ENCODE measurements at places on chromosomes 3 and 15.

- no peak for DNase-seq
Observed at GRCh38 chr3:166455744-166456143, 618.5 kb upstream of the BCHE start.

DNA sequence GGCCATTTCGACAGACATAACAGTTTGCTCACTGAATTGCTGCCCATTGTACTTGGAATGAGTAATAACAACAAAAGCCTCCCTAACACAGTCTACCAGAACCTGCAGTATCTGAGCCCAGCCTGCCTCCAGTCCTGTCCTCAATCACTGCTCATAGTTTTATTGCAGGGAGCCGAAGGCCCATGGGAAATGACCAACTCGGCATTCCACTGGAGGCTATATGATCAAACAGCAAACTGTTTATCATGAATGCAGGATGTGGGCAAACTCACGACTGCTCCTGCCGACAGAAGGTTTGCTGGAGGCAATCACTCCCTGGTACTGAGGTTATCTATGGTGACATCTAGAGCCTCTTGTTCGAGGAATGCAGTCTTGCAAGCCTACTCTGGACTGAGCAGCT, 46.3 kb downstream of the LSM3 start:
- DNase-seq: no peak

GRCh38 chr3:124879337-124879680, 7.9 kb downstream of the ITGB5 start:
- DNase-seq: no peak

GRCh38 chr3:134406331-134407238, 32.3 kb upstream of the AMOTL2 start:
- no peak for DNase-seq

DNA sequence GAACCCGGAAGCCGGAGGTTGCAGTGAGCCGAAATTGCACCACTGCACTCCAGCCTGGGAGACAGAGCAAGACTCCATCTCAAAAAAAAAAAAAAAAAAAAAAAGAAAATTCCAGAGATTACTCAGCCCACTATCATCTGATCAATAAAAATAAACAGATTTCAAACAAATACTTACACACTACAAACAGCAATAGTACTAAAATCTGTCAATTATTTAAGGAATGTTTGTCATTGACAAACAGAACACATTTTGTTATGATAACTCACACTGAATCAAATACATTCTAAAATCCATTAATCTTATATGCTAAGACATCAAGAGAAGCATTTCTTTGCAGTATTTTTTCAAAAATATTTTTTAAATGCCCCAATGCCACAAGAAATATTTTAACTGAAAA, 7.6 kb downstream of the MYO9A start:
- DNase-seq: no peak

- no peak for DNase-seq
Observed at GRCh38 chr3:71436337-71436736, 147.2 kb downstream of the FOXP1 start.

DNA sequence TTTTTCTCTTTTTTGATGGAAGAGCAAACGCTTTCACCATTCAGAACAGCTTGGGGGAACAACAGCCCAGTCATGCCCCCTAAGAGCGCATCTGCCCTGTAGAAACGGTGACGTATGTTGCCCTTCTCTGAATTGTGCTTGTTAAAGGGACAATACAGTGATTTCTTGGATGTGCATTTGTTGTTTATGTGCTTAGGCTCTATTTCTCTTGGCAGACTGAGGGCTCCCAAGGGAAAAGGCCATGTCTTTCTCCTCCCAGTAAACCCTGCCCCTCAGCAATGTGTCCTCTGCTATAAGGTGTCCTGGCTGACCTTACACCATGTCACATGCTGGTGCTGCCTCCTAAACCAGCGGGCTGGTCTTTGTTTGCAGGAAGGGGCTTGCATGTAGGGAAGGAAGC, 346.1 kb downstream of the EPHB1 start:
- no peak for DNase-seq

GRCh38 chr15:65411465-65412071, 11.2 kb downstream of the IGDCC4 start:
- DNase-seq: no peak

- no peak for DNase-seq
Observed at GRCh38 chr3:29583861-29584260, 303.0 kb downstream of the RBMS3 start.

GRCh38 chr3:23566499-23566898, 239.3 kb upstream of the UBE2E1 start:
- DNase-seq: no peak

DNA sequence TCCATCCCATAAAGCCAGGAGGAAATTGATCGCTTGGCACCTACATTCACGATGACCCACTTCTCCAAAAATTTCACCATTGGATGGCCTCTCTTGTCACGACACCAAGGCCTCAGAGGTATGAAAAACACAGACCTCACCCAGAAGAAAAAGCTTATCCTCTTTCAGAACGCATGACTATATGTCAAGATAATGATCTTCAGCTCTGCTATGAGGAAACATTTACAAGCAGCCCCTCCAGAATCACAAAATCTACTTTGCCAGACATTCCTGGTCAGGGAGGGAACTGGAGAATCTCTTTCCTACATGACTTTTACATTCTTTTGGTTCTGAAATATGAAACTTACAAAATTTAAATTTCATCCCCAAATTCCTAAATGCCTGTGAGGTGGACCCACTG, 122.7 kb downstream of the WNT5A start:
- DNase-seq: no peak

GRCh38 chr3:17322106-17322793, 420.2 kb downstream of the TBC1D5 start:
- no peak for DNase-seq

DNA sequence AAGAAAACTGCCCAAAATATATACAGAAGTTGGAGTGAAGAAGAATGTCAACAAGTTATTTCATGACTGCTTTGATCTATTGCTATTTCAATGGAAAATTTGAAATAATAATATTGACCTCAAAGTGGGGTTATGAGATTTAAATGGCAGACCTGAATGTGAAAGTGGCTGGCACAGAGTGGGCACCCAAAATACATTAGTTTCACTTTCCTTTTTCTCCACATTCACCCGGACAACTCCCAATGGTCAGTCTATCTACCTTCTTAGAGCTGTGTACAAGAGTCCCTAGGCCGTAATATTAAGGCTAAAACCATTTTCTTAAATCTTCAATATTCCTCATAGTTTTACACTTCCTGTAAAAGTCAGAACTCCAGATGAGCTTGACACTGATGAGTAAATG, 61.6 kb upstream of the ETV5 start:
- no peak for DNase-seq

DNA sequence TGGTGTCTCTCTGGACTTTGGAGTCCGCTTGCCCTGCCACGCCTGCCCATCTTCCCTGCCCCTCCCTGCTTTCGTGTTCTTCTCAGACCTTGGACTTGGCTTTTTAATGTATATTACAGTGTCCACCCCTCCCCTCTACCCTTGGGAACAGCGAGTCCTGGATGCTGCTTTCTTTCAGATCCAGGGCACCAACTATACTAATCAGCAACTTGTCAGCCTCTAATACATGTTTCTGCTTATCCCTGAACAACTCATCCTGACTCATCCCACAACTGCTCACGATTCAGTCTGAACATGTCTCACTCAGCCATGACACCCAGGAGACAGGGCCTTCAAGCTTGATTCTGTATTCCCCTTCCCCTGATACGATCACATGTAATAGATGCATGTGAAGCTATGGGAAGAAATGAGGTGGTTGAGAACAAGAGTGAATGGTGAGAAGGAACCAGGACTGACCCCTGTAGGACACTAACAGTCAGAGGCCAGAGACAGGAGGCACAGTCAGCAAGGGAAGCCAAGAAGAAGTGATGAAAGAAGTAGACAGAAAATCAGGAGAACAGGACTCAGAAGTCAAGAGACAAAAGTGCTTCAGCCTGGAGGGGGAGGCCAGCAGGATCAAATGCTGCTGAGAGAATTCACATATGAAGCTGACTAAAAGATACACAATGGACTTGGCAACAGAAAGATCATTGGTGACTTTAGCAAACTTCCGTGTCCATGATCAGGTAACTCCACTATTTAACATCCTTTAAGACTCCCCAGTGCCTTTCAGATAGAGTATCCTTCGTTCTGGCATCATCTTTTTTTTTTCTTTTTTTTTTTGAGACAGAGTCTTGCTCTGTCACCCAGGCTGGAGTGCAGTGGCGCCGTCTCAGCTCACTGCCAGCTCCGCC, 35.4 kb downstream of the BCL2L10 start:
- DNase-seq: no peak

DNA sequence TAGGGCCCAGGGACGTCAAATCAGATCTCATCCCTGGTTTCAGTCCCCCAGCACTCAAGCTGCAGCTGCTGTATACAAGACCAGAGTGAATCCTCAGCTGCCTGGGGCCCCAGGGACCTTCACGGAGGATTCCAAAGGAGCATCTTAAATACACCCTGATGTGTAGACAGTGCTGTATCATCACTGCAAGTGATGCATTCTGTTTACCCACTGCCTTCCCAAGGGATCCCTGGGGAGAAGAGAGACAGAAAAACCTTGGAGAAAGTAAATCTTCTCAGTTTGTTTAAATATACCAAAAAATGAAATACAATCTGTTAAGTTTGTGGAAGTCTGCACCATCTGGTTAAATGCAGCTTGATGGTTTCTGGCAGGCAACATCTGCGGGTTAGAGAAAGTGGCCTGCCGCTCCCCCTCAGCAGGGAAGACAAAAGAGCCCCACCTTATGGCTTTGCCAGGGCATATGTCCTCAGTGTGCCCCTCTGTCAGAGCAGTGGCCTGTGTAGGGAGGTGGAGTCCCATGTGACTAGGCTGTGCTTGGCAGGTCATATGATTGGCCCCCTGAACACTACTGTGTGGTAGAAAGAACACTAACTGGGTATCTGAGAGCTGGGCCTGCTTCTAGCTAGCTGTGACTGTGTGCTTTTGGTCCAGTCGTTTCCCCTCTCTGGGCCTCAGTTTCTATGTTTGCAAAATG, 222.2 kb upstream of the TRIM42 start:
- no peak for DNase-seq

DNA sequence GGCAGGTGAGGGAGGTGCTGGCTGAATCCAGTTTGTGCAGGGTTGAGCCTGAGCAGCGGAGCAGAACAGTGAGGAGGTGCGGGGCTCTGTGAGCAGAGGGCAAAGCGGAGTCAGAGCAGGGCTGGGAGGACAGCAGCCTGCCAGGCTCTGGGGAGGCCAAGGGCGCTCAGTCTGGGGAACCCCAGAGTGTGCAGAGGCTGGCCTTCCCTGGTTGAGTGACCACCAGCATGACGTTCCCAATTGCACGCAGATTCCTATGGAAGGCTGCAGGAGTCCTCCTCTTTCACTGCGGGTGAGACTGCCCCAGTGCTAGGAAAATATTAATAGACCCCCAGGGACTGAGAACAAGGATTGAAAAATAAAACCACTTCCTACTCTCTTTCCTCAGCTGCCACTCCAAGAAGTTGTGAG, 13.2 kb downstream of the MRAS start:
- DNase-seq: no peak

DNA sequence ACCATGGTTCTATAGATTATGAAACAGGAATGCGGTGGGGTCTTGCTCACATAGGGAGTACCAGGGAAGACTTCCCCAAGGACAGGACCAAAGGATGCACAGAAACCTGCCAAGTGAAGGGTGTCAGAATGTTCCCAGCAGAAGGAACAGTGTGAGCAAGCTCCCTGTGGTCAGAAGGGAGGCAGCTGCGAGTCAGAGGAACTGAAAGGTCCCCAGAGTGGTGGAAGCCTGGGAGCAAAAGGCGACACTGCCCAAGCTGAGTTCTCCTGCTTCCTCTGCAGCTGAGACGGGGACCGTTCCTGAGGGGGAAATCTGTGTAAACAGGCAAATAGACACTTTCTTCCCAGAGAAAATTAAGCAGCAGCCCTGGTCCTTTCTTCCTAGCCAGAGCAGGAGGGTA, 14.2 kb upstream of the SLC6A6 start:
- no peak for DNase-seq

DNA sequence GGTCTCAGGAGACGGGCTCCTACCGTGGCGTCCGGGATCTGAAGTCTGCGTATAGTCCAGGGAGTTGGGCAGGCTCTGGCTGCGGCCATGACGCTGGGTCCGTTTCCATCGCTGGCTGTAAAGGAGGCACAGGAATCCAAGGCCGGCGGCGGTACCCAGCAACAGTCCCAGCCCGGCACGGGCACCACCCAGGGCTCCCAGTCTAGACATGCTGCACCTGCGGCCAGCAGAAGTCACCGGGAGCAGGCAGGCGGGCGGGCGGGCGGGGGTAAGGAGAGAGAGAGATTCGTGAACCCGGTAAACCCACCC, 526 bp downstream of the RMDN3 start:
- no peak for DNase-seq

- DNase-seq: no peak
Observed at GRCh38 chr3:157669416-157669815, 166.2 kb upstream of the VEPH1 start.

All from T-helper 22 cell (primary cell).